Spinal cord (tissue), 10 donors: ENCODE measurements at places on chromosomes 6 and 20. TPM values are rescaled to one million over a fixed set of nuclear protein-coding genes. Genes with fewer than 3 reads are reported as not detected.

The SLC22A7 gene
- 0.28 TPM for total RNA-seq

The TPBG gene
- 17.7 TPM for total RNA-seq

DNA sequence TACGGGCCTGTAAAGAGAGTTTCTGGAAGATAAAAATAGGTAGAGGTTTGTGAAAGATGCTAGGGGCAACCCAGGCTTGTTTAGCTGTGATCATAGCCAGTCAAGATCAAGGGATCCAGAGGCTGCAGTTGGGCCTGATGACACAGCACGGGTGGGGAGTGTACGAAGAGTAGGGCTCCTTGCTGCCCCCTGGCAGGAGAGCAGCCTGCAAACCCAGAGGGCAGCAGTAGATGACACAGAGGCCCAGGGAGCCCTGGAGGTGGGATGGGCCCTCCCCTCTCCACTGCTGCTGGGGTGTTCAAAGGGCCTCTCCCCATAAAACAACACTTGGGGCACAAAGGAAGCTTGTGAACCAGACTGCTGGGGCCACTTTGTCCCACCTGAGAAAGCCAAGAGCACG lies 47.2 kb downstream of the VEGFA start:
- no peak for DNase-seq

DNA sequence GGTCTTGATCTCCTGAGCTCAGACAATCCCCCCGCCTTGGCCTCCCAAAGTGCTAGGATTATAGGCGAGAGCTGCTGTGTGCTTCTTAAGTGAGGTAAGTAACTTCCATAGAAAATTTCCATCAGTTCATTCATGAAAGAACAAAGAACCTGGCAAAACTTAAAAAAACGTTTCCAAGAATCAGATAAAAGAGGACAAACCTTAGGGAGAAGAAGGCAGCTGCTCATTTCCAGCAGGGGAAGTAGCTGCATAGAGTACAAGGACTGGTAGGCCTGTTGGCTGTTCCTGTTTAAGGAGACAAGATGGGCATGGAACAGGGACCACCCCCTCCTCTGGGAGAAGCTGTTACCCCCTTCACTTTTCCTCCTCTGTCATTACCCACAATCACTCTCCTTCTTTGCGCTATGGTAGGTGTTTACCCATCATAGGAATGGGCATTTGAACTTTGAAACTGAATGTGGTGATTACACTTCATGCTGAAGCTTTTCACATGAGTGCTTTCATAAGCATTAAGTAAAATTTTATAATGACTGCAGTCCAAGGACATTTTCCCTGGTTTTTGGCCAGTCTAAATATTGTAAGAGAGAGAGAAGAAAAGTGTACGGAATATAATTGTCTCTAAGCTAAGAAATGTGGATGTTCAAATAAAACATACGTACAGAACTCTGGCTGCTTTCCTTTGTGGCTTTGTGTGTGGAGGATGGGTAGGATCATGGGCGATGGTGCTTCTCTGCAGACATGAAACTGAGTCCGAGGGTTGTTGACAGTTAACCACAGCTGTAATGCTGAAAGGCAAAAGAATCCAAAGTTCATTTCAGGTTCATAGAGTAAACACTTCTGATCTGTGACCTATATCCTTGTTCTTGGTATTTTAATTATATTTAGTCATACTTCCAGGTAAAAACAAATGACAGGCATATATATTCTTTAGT lies 56.4 kb downstream of the CCN2 start:
- DNase-seq: no peak

DNA sequence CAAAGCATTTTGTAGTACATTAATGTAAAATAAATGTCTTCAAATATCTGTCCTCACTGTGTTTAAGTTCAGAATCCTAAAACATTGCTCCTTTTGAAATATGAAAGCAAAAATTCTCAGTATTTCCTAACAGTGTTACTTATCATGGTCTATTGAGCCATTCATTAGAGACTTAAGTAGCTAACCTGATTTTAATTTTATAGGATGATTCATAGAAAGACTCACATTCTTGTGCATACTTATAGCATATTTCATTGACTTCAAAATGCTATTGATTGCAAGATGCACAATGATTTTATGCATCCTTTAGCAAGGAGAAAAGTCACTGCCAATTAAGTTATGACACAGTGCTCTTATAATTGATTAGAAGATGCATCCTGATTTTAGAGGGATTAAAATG lies 85.7 kb downstream of the HIVEP1 start:
- DNase-seq: no peak
